AML-193 (cell line): ENCODE measurements at places on chromosomes 2 and 18.

DNA sequence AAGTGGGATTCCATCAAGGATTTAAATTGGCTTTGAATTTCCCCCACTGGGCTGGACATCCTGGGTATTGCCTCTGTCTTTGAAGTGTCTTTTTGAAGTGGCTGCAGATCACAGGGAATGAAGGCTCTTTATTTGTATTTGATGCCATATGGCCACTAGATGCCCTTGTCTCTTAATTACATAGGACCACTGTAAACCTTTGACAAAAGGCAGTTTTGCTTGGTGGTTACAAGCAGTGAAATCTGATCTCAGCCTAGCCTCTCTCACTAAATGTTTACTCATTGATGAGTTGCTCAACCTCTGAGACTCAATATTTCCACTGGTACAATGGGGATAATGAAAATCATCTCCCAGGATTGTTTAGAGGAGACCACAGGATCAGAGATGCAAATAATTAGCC, 102.2 kb downstream of the INSIG2 start:
- no peak for DNase-seq

GRCh38 chr18:11497585-11497984, 111.8 kb upstream of the SLC35G4 start:
- DNase-seq: no peak

- no peak for DNase-seq
Measured at GRCh38 chr18:63148449-63149301, 170.9 kb downstream of the BCL2 start.

DNA sequence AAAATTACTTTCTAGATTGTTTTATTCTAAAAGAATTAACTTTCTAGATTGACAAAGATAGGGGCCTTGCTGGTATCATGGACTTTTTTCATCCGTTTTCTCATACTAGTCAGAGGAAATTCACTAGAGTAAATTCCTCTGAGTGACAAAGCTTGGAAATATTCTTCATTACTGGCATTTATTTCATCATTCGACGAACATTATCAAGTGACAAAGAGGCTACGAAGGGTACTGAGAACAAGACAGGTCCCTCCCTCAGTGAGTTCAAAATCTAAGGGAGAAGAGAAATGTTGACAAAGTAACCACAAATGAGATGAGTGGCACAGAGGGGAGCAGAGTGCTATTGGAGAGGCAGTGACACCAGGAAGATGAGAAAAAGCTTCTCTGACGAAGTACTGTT, 4.3 kb downstream of the EPG5 start:
- DNase-seq: no peak

DNA sequence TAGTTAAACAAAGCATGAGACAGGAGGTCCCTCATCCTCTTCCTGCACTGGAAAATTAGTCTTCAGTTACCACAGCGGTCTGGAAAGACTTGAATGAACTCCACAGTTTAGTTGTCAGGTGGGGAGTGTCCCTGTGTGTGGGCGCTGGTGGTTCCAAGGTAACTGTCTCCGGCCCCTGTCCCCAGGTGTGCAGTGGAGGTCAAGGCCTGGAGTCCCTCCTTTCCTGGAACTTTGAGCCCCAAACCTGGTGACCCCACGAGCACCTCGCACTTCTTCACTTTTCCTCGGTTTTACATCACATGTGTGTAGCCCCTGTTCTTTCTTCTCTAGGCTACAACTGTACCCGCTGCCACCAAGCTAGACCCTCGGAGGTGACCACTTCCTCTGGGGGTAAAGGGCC, 28.0 kb upstream of the INHBB start:
- no peak for DNase-seq

DNA sequence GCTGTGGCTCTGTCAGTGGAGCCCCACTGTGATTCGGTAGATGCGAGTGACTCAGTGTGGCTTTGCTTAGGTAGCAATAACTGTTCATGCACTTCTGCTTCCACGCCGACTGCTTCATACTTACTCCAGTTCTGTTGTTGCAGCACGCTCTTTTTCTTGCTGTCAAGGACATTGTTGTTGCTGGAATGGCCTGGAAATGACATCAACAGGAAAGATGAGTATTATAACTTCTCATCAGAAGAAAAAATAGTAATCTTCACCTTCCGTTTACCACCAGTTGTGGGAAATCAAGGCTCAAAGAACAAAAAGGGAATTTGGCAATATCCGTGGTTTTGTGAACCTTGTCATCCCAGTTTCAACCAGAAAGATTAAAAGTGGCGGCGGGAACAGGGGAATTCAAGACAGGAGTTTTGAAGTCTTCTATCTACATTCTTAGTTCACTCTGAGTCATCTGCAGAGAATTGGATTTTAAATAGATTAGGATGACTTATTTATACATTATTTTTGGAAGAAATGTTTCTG, 8.3 kb downstream of the TM4SF20 start:
- peak; percentile 76 for DNase-seq

DNA sequence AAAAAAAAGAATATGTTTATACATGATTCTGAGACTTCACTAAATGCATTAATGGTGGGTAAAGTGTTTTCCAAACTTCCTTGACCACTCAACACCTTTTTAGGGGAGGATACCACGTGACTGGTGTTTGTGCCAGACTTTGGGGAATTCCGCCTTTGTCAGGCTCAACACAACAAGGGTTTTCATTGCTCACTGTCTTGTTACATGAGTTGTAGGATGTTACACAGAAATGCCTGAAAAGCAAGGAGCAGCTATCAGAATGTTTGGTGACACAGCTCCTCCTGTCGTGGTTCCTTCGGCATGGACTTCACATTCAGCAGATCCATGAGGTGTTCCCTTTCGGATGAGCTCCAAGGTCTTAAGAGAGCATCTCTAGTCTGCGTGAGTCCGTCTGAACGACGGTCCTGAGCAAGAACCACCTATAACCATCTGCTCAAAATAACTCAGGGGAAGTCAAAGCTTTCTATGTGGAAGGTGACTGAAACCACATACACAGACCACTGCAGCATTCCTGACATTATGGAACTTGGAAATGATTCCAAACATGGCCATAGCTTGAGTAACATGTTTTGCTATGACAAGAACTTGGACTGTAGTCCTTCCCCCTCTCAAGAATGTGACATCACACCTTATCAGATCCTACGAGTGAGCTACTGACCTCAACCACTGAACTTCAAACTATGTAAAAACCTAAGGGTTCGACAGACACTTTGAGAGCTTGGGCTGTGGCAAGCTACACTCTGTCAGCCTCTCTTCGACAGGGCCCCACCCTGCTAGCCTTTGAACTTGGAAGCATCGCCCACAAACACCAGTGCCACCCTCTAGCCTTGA, 57.5 kb downstream of the MCFD2 start:
- no peak for DNase-seq
